ENCODE measurements at places on chromosomes 1 and 21. TPM values are rescaled to one million over a fixed set of nuclear protein-coding genes. Genes with fewer than 3 reads are reported as not detected.
A peak's percentile ranks its signal among the peaks of the same experiment; 100 is the strongest.

The OR2L13 gene
- total RNA-seq: not detected

DNA sequence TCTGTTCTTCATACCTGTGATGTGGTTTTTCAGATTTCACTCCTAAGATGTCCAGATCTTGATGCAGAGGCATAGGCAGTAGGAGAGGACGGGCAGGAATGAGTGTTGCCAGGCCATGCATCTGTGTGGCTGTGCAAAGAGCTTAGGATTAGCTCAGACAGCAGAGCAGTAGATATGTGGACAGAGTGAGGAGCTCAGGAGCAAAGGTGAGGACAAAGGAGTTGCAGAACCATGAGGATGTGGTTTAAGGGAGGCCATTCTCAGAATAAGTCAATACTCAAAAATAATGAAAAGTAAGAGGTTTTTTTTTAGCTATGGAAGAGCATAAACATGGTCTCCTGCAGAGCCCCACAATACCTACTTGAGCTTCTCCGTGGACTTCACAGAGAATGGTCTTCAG lies 158.3 kb downstream of the HHAT start:
- peaks cover 18% of the 10 kb centered on the region for H3K27me3 ChIP-seq
- H3K27ac ChIP-seq: no peak overlapping the region
- H3K4me1 ChIP-seq: no peaks in the 10 kb centered on the region

GRCh38 chr21:27796106-27796505 lies 829.2 kb upstream of the ADAMTS5 start:
- DNase-seq: no peak
- H3K36me3 ChIP-seq: no peaks in the 10 kb centered on the region
- no peak overlapping the region for H3K4me3 ChIP-seq
- no peak overlapping the region for H3K27ac ChIP-seq
- no peaks in the 10 kb centered on the region for H3K4me1 ChIP-seq
- no peaks in the 10 kb centered on the region for H3K27me3 ChIP-seq

GRCh38 chr21:37414292-37415253 lies 48.0 kb downstream of the DYRK1A start:
- no peak for DNase-seq
- H3K27me3 ChIP-seq: no peaks in the 10 kb centered on the region
- H3K27ac ChIP-seq: peak overlapping the region; percentile 40
- H3K36me3 ChIP-seq: peaks cover 11% of the 10 kb centered on the region
- H3K4me3 ChIP-seq: no peak overlapping the region

The EXO1 gene
- total RNA-seq: 49.2 TPM

GRCh38 chr1:201444792-201445191 lies 23.3 kb upstream of the TNNI1 start:
- no peak overlapping the region for H3K27ac ChIP-seq
- DNase-seq: no peak
- H3K4me3 ChIP-seq: no peak overlapping the region

The RIPPLY3 gene
- total RNA-seq: not detected

- peaks cover 9% of the 10 kb centered on the region for H3K4me1 ChIP-seq
- H3K36me3 ChIP-seq: peaks cover 14% of the 10 kb centered on the region
- no peak for DNase-seq
- H3K27me3 ChIP-seq: peaks cover 3% of the 10 kb centered on the region
Observed at GRCh38 chr1:89827330-89827729, 6.5 kb downstream of the LRRC8D start.

DNA sequence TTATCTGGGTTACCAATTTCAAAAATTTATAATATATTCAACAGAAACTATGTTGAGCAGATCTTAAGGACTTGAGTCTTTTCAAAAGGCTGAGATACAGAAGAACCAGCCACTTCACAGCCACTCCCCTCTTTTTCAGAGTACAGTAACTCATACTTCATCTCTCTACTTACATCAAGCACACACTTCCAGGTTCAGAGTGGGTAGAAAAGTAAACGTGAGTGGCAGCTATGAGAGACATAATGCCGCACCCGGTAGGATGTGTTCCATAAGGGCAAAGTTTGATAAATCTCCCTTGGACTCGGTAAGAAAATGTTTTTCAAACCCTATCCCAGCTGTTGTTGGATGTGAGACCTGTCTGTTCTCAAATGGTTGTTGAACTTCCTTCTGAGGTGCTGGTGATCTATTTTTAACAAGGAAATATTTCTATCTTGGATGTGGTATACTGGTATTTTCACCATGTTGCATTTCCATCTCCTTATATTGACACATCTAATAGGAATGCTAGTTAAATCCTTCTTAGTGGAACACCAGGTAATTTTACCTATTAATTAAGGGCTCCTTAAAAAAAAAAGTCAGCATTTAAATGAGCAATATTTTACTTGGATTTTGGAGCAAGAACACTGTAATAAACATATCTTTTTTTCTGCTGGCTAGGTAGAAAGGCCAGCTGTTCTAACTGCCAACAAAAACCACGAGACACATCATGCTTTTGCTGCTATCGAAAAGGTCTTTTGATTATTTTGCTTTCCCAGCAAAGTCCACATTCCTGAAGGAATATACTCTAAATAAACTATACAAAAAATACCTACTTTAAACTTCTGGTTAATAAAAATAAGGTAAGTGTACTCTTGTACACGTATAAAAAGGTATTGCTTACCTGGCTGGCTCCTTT lies 28.2 kb downstream of the CNN3 start:
- H3K4me3 ChIP-seq: no peak overlapping the region
- H3K27me3 ChIP-seq: peaks cover 6% of the 10 kb centered on the region
- no peaks in the 10 kb centered on the region for H3K4me1 ChIP-seq
- no peak for DNase-seq

The FAM110D gene
- total RNA-seq: 0.07 TPM

The FLG2 gene
- total RNA-seq: not detected

GRCh38 chr1:117341123-117341522 lies 26.1 kb upstream of the MAN1A2 start:
- H3K36me3 ChIP-seq: no peaks in the 10 kb centered on the region

DNA sequence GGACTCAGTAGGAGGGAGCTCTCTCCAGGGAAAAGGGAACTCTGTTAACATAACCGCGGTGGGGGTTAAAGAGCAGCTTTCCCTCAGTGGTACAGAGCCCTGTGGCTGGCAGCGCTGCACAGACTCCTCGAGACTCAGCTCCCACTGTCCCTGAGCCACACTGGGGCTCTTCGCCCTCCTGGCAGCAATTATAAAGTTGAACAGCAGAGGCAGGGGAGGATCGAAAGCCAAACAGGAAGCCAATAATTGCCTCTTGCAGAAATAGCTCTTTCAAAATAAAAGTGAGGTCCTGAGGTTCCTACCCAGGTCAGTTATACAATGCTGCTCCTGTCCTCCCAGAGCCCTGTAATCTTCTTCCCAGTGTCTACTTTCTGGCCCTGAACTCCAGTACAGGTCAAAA lies 77.0 kb downstream of the FAM78B start:
- DNase-seq: no peak
- no peak overlapping the region for H3K27ac ChIP-seq
- H3K4me3 ChIP-seq: no peak overlapping the region
- no peaks in the 10 kb centered on the region for H3K36me3 ChIP-seq
- no peaks in the 10 kb centered on the region for H3K27me3 ChIP-seq

Data from activated T-helper 2 cell treated with anti-CD3 and anti-CD28 coated beads, Interferon-gamma antibody, Interleukin-2, Interleukin-4, amounts not matched to agents 10 μg/mL and 5 μg/mL and 100 μg/mL, durations not matched to agents 14 hours and 24 hours and 36 hours (primary cell).